ENCODE measurements at places on chromosomes 3 and 15.

- no peak for DNase-seq
Measured at GRCh38 chr3:71177375-71177774, 406.2 kb downstream of the FOXP1 start.

- DNase-seq: no peak
Measured at GRCh38 chr3:140368223-140368811, 309.5 kb upstream of the TRIM42 start.

GRCh38 chr15:72509484-72509883 lies 35.4 kb downstream of the ARIH1 start:
- no peak for DNase-seq

GRCh38 chr3:123282461-123282860 lies 80.7 kb downstream of the SEC22A start:
- no peak for DNase-seq

DNA sequence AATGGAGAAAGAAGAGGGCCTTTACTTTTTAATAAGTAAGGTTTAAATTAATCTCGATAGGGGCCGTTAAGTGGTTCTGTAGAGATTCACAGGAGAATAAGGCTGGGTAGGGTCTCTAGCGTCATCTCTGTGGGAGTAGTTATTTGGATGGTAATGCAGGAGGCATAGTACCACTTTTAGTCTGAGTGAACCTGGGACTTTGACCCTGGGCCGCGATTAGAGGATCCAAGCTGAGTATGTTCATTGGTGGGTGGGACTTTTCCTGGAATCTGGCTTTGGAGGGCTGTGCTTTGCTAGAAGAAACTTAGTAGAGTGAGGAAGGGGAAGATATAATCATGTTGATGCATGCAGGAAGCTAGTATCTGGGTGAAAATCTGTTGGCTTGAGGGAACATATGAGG lies 4.0 kb downstream of the LPP start:
- DNase-seq: no peak

GRCh38 chr15:36658898-36659639 lies 79.6 kb downstream of the CDIN1 start:
- no peak for DNase-seq

GRCh38 chr15:101411581-101411980 lies 77.9 kb downstream of the PCSK6 start:
- DNase-seq: no peak

DNA sequence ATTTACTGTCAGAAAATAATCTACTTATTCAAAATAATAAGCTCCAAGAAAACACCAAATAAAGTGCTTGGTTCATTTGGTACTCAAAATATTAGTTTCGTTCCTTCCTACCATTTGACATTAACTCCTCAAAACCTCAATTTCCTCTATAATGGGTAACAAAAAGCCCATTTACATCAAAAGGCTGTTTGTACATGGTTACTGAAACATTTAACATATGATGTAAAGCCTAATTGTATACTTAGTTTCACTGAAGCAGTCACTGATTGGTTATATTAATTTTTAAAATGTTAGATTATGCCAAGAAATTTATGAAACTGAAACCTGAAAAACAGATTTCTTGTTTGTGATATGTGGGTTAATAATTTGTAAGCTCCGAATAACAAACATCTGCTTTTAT lies 14.7 kb downstream of the XRN1 start:
- no peak for DNase-seq

DNA sequence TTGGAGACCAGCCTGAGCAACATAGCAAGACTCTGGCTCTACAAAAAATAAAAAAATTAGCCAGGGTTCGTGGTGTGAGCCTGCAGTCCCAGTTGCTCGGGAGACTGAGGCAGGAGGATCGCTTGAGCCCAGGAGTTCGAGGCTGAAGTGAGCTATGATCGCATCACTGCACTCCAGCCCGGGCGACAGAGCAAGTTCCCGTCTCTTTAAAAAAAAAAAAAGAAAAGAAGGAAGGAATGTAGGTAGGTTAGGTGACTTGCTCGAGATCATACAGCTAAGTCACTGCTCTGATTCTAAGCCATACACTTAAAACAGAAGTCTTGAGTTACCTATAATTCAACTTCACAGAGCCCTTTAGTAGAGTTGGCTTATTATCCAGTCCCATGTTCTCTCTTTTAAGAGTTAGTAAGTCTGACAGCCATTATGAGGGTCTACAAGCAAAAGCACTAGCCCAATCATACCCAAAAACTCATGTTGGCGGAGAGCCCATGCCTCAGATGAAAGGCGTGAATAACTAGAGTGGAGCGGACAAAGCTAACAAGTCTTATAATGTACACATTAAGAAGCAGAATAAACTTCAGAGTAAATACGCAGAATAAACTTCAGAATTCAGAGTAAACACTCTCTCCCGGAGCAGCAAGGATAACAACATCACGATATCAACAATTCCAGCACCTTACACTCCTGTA lies 768 bp downstream of the AAGAB start:
- no peak for DNase-seq

- peak; percentile 63 for DNase-seq
Measured at GRCh38 chr3:11757441-11757875, 89.2 kb downstream of the TAMM41 start.

GRCh38 chr3:132624790-132625189 lies 27.7 kb downstream of the ACKR4 start:
- DNase-seq: no peak

- no peak for DNase-seq
Measured at GRCh38 chr3:30102356-30102755, 504.0 kb upstream of the TGFBR2 start.

DNA sequence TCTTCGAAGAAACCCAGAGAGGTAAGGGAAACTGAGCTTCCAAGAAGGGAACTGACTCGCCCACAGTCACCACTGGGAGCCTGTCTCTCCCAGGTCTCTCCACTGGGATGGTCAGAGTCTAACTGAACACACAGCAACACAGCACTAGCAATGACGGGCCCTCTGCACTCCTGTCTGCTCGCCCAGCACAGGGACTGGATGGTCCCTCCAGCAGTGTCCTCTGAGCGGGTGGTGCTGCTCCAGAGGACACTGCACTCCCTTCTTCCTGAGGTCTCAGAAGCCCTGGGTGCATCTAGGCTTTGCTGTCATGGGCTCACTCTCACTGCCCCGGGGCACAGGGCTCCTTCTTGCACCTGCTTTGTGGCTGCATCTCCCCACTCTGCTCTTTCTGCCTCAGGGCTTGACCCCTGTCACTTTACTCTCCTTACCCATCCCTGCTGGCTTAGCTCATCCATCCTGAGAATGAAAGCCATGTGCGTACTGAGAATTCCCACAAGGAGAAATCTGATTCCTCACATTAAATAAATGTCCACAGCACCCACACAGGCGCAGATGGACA lies 356.6 kb downstream of the GABRG3 start:
- peak; percentile 47 for DNase-seq

DNA sequence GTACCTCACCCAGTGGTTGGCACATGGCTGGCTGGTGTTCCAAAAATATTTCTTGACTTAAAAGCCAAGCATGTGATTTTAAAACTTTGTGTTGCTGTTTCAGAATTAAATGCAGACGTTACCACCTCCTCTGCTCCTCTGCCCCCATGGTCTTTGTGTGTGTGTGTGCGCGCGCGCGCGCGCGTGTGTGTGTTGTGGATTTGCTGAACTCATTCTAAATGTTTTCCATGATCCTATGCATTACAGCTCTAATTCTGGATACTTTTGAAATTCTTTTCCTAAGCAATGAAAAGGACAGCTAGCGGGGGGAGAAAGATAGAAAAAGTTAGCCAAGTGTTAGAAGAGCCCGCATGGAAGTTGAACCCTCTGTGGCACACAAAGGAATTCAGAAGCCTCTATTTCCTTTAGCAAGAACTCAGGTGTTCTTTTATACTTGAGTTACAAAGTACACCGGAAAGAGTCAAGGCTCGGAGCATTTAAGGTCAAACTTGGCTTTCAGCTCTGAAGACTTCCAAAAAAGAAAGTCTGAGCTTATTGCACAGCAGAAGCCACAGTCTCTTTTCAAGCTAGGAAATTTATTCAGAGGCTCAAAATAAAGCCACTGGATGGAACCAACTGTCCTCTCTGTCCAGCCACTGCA lies 350.5 kb upstream of the TBL1XR1 start:
- DNase-seq: no peak

GRCh38 chr3:149764302-149764701 lies 12.0 kb upstream of the COMMD2 start:
- no peak for DNase-seq

GRCh38 chr3:173140986-173141385 lies at the start of gene SPATA16:
Gene SPATA16 (minus strand): TSS chr3:173141235. CDS start chr3:173117731, 23,504 bp downstream.
- peak; percentile 25 for DNase-seq

GRCh38 chr3:21508246-21508645 lies 242.8 kb downstream of the ZNF385D start:
- no peak for DNase-seq

GRCh38 chr3:123535580-123535979 lies 49.3 kb downstream of the HACD2 start:
- no peak for DNase-seq

- no peak for DNase-seq
Measured at GRCh38 chr3:123332124-123332641, 116.7 kb downstream of the ADCY5 start.

- DNase-seq: no peak
Measured at GRCh38 chr3:55165278-55165677, 237.4 kb upstream of the LRTM1 start.

DNA sequence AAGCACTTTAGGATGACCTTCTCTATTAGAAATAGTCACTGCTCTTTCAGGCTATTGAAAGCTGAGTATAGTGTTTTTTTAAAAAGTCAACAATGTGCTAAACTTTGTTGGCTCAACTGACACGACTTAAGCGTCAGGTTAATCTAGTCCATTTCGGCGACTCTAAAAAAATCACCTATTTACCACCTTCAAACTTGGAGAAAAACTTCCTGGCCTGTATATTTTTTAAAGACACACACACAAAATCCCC lies 517.8 kb downstream of the FOXP1 start:
- DNase-seq: no peak

Measured in glutamatergic neuron (in vitro differentiated cells).